Stimulated activated naive B cell treated with anti-CD40 and anti-IgM and Interleukin-4, amounts not matched to agents 10 μg/mL and 1 μg/mL and 100 μg/mL, for 72 hours (primary cell): ENCODE measurements at places on chromosomes 3 and 15.

- peak; percentile 54 for DNase-seq
These were observed 519.1 kb downstream of the FOXP1 start for GRCh38 chr3:71064291-71064955.

DNA sequence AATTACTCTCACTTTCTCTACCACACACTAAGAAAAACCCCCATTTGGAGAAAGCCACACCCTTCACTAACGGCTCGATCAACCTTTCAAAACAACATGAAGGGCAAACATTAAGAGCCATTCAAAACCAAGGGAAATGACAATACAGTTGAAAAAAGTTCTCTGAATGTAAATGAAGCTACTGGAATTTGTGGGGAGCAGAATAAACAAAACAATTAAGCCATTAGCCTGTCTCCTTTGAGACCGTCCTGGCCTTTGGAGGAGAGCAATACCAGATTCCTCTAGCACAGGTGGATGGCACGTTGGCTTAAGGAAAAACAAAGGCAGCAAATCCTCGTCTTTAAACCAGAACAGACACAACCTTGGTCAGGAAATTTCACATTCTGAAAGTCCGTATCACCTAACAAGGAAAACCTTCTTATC is 18.7 kb downstream of the MYO1E start:
- no peak for DNase-seq

DNA sequence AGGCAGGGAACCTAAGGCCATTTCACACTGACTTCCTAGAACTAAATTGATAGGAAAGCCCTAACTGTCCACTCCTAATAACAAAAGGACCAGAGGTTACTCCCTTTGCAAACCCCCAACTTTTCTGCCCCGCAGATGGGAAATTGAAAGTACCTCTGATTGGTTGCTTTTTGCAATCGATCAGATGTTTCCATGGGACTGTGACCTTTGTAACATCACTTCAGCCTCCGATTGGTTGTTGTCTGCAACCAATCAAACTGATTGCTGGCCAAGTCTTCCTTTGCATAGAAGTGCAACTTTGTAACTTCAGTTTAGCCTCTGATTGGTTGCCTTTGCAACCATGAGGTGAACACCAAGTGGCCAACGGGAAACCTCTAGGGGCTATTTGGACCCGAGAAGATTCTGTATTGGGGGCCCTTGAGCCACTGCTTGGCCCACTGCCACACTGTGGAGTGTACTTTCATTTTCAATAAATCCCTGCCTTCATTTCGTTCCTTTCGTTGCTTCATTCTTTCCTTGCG is 11.3 kb upstream of the KNL1 start:
- no peak for DNase-seq

- DNase-seq, result no peak
These were observed 125.1 kb upstream of the CTDSPL start for GRCh38 chr3:37736624-37737023.

DNA sequence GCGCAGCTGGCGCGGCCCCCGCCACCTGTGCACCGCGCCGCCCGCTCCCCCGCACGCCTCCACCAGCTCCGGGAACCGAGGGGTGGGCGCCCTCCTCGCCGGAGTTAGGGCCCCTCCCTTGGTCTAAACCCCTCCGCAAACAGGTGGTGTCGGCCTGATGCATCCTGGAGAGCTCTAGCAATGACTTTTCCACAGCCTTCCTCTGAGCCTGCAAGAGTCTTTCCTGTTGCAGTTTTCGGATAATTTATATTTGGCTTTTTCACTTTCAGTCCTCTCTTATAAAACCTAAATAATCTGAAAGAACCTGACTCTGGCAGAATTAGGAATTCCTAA is 334 bp upstream of the IGSF11 start:
- DNase-seq, result no peak
